ENCODE measurements at places on chromosomes 2 and 18. TPM values are rescaled to one million over a fixed set of nuclear protein-coding genes. Genes with fewer than 3 reads are reported as not detected.

GRCh38 chr2:176068419-176068832, 15.3 kb downstream of the EVX2 start:
- H3K27me3 ChIP-seq: peaks cover 34% of the 10 kb centered on the region
- H3K27ac ChIP-seq: no peak overlapping the region
- no peaks in the 10 kb centered on the region for H3K36me3 ChIP-seq
- DNase-seq: no peak
- peaks cover 19% of the 10 kb centered on the region for H3K4me1 ChIP-seq

GRCh38 chr2:201990069-201990468, 43.6 kb upstream of the FZD7 start:
- H3K4me1 ChIP-seq: peaks cover 2% of the 10 kb centered on the region
- no peaks in the 10 kb centered on the region for H3K27me3 ChIP-seq
- H3K27ac ChIP-seq: no peak overlapping the region
- no peak for DNase-seq
- no peaks in the 10 kb centered on the region for H3K36me3 ChIP-seq
- H3K4me3 ChIP-seq: no peak overlapping the region

GRCh38 chr2:127020536-127020935, 86.4 kb downstream of the BIN1 start:
- no peak for DNase-seq
- H3K4me1 ChIP-seq: peaks cover 11% of the 10 kb centered on the region
- peaks cover 19% of the 10 kb centered on the region for H3K27me3 ChIP-seq
- H3K36me3 ChIP-seq: no peaks in the 10 kb centered on the region
- no peak overlapping the region for H3K27ac ChIP-seq

DNA sequence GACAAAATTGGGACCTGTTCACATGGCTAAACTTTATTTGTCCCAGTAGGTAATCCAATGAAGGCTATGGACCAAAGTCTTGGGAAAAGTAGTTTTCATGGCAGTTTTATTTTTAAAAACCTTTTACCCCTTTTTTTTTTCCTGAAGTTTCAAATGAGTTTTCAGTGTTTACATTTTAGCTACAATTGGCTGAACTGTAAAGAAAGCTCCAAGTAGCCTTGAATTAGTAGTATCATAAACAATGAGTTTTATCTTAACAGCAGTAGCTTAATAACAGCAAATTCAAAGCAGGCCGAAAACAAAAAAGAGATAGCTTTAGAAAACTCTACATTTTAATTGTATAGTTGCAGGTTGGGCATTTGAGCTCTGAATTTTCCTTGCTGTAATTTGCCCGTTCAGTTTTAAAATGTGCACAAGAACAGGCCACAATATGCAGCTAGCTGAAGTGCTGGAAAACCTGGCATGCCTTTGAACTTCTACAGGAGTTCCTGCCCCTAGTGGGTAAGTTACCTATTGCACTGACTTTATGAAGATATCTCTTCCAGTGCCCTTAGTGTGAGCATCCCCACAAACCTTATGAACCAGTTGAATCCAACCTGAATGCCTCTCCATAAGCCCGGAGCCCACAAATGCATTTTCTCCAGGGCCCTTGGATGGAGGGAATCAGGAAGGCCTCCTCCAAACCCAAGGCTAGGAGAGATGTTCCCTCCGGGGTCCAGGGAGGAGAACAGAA, 106.7 kb downstream of the XRCC5 start:
- no peak overlapping the region for H3K4me3 ChIP-seq

- H3K4me3 ChIP-seq: no peak overlapping the region
- no peaks in the 10 kb centered on the region for H3K36me3 ChIP-seq
- H3K27ac ChIP-seq: no peak overlapping the region
- peaks cover 13% of the 10 kb centered on the region for H3K27me3 ChIP-seq
- no peak for DNase-seq
- no peaks in the 10 kb centered on the region for H3K4me1 ChIP-seq
Measured at GRCh38 chr2:89845532-89845931, 1154.1 kb downstream of the RPIA start.

GRCh38 chr18:78903436-78904178, 76.0 kb upstream of the SALL3 start:
- H3K36me3 ChIP-seq: no peaks in the 10 kb centered on the region
- no peaks in the 10 kb centered on the region for H3K27me3 ChIP-seq
- DNase-seq: no peak

- no peak overlapping the region for H3K27ac ChIP-seq
- H3K4me3 ChIP-seq: no peak overlapping the region
- H3K4me1 ChIP-seq: no peaks in the 10 kb centered on the region
- no peaks in the 10 kb centered on the region for H3K36me3 ChIP-seq
- no peaks in the 10 kb centered on the region for H3K27me3 ChIP-seq
Measured at GRCh38 chr2:182038576-182038975, 52.9 kb downstream of the PPP1R1C start.

Gene ASTL
- total RNA-seq: not detected

Gene DSC2
- total RNA-seq: 10.4 TPM

Gene PIKFYVE
- total RNA-seq: 33.2 TPM

Gene TMEM198
- total RNA-seq: not detected

Gene TEKT4
- total RNA-seq: not detected

Gene GALNT5
- total RNA-seq: 27.5 TPM

Data from stomach (tissue), 19 donors.